ENCODE measurements at places on chromosomes 1 and 21.

DNA sequence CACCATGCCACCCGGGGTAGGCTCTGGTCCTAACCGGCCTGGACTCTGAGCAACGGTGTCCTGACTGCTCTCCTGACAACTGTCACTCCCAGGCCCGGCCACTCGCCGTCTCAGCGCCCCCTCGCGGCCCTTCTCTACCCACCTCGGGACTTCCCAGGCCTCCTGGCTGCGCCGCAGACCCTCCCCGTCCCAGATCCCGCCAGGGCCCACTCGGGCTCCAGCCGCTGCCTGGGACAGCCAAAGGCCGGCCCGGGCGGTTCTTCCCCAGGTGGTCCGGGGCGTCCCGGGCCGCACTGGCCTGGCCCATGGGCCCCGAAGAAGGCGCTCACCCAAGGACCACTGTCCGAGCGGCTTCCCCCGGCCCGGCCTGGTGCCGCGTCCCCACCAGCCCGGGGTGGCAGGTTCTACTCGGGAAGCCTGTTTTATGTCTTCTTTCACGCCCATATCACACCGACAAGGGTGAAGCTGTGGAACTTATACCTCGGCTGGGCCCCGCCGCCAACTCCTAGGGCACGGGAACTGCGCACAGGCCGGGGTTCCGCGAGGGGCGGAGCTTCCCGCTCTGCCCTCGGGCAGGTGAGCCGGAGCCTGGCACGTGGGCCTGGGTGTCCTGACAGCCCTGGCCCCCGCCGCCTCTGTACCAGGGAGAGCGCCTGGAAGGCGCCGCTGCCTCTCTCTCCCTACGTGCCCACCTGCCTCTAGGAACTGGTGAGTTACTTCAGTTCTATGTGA lies 138.3 kb downstream of the TTLL7 start:
- peak overlapping the region; percentile 63 for H3K4me3 ChIP-seq
- H3K4me1 ChIP-seq = peaks cover 10% of the 10 kb centered on the region
- no peaks in the 10 kb centered on the region for H3K36me3 ChIP-seq
- H3K27me3 ChIP-seq = no peaks in the 10 kb centered on the region
- peak; percentile 60 for DNase-seq
- H3K27ac ChIP-seq = peak overlapping the region; percentile 79

- no peak overlapping the region for H3K27ac ChIP-seq
- H3K36me3 ChIP-seq = no peaks in the 10 kb centered on the region
- no peak for DNase-seq
- H3K4me1 ChIP-seq = peaks cover 27% of the 10 kb centered on the region
- no peaks in the 10 kb centered on the region for H3K27me3 ChIP-seq
Measured at GRCh38 chr1:159071970-159072582, 4.5 kb downstream of the AIM2 start.

DNA sequence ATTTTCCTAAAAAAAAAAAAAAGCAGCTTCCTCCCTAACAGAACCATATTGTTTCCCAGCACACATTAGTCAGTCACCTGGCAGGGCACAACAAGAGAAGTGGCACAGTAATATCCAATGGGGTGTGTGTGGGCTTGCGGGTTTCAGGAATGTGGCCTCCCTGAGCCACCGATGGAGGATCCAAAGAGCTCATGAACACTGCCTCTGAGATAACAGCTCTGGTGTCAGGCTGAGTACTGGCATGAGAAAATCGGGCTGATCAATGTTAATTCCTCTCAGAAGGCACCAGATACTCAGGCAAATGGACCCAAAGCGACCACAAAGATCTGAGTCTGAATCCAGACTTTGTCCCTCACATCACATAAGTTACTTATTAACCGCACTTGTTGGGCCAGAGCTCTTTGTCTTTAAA lies 2.2 kb upstream of the LYPD8 start:
- no peaks in the 10 kb centered on the region for H3K4me1 ChIP-seq
- H3K27me3 ChIP-seq = no peaks in the 10 kb centered on the region
- no peak overlapping the region for H3K4me3 ChIP-seq
- no peak for DNase-seq
- H3K27ac ChIP-seq = no peak overlapping the region

- H3K27ac ChIP-seq = no peak overlapping the region
- H3K36me3 ChIP-seq = no peaks in the 10 kb centered on the region
- DNase-seq = no peak
- H3K27me3 ChIP-seq = no peaks in the 10 kb centered on the region
Measured at GRCh38 chr21:14814991-14815390, 249.8 kb downstream of the NRIP1 start.

DNA sequence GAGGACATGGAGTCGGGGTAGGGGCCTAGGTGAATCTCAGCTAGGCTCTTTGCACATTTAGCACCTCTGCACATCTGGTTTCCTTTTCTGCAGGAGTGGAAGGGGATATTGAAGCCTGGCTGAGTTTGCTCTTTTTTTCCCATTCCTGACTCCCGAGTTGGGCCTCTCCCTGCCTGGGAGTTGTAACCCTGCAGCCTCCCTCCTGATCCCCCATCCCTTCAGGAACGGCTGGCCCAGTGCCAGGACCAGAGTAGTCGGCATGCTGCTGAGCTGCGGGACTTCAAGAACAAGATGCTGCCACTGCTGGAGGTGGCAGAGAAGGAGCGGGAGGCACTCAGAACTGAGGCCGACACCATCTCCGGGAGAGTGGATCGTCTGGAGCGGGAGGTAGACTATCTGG lies 836 bp downstream of the OLFML3 start:
- H3K36me3 ChIP-seq = peaks cover 9% of the 10 kb centered on the region
- no peak overlapping the region for H3K4me3 ChIP-seq
- no peak overlapping the region for H3K27ac ChIP-seq

GRCh38 chr1:234205966-234206365 lies 167.3 kb upstream of the COA6 start:
- no peaks in the 10 kb centered on the region for H3K4me1 ChIP-seq
- no peak for DNase-seq
- H3K4me3 ChIP-seq = no peak overlapping the region
- peaks cover 4% of the 10 kb centered on the region for H3K27me3 ChIP-seq

DNA sequence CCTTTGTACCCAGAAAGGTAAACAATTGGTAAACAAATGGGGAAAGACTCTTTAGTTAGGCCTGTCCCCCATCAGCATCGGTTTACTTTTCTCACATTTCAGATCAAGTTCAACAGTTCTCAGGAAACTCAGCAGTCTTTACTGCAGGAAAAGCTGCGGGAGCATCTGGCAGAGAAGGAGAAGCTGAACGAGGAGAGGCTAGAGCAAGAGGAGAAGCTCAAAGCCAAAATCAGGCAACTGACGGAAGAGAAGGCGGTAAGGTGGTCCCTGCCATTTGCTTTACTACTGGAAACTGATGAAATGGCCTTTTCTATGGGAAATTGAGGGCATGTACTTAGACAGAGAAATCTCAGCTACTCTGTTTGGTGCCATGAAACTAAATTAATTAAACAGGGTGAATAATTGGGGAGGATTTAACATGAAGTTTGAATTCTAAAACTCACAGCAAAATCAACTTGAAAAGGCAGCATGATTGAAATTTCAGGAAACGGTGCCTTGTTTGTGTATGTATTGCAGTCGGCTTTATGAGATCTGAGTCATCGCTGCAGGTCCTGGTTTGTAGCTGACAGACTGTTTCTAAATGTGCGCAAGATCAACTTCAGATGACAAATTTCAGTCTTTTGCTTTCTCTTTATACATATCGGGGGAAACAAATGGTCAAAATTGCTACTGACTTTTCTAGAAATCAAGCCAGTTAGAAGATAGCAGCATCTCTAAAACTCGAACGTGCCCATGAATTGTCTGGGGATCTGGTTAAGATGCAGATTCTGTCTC lies 67.9 kb upstream of the EFHD2 start:
- H3K4me1 ChIP-seq = peaks cover 52% of the 10 kb centered on the region
- no peaks in the 10 kb centered on the region for H3K36me3 ChIP-seq
- no peak for DNase-seq
- peak overlapping the region; percentile 5 for H3K27ac ChIP-seq
- no peak overlapping the region for H3K4me3 ChIP-seq
- peaks cover 3% of the 10 kb centered on the region for H3K27me3 ChIP-seq

DNA sequence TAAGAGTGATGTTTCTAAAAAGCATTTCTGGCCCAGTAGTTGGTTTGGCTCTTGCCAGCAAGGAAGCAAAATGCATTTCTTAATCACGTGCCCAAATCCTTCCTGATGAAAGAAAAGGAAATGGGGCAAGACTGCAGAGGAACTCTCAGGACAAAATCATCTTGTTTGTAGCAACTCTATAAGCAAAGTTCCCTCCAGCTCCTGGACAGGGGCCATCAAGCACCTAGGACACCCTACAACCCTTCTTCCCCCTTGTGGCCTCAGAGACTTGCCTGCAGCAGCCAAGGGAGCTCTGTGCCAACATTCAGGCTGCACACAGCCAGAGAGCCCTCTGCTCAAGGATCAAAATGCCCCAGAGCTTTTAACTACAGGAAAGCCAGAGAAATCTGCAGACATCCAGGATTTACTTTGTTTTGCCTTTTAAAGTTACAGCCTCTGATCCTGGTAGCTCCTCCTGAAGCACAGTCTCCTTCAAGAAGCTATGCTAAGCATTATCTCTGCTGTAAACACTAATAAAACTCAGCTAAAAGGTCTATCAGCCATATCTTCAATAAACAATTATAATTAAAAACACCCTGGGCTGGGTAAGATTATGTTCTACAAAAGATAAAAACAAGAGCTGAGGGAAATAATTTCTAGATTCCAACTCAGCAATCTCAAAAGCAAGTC lies 105.0 kb downstream of the KIAA0319L start:
- peak overlapping the region; percentile 33 for H3K27ac ChIP-seq
- H3K4me1 ChIP-seq = peaks cover 22% of the 10 kb centered on the region
- H3K36me3 ChIP-seq = peaks cover 58% of the 10 kb centered on the region
- H3K27me3 ChIP-seq = no peaks in the 10 kb centered on the region

DNA sequence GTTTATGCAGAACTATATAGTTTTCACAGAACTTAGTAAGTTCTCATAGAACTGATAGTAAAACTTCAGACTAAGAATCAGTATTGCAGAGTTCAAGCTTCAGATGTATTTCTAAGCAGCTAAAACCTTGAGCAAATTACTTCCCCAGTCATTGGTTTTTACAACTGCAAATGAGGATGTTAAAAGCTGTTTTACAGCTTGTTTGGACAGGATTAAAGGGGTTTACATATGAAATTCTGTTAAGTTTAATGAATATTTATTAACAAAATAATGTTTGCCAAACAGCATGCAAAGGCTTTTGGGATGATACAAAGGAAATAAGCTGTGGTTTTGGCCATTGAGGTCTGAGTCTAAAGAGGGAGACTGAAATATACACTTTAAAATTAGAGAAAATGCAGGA lies 39.1 kb downstream of the CRB1 start:
- H3K36me3 ChIP-seq = no peaks in the 10 kb centered on the region
- H3K27me3 ChIP-seq = no peaks in the 10 kb centered on the region
- H3K4me1 ChIP-seq = no peaks in the 10 kb centered on the region
- H3K4me3 ChIP-seq = no peak overlapping the region
- no peak overlapping the region for H3K27ac ChIP-seq

GRCh38 chr1:203520315-203520714 lies 26.4 kb downstream of the OPTC start:
- no peak overlapping the region for H3K27ac ChIP-seq
- H3K4me1 ChIP-seq = no peaks in the 10 kb centered on the region
- peak; percentile 43 for DNase-seq
- no peak overlapping the region for H3K4me3 ChIP-seq
- no peaks in the 10 kb centered on the region for H3K36me3 ChIP-seq

DNA sequence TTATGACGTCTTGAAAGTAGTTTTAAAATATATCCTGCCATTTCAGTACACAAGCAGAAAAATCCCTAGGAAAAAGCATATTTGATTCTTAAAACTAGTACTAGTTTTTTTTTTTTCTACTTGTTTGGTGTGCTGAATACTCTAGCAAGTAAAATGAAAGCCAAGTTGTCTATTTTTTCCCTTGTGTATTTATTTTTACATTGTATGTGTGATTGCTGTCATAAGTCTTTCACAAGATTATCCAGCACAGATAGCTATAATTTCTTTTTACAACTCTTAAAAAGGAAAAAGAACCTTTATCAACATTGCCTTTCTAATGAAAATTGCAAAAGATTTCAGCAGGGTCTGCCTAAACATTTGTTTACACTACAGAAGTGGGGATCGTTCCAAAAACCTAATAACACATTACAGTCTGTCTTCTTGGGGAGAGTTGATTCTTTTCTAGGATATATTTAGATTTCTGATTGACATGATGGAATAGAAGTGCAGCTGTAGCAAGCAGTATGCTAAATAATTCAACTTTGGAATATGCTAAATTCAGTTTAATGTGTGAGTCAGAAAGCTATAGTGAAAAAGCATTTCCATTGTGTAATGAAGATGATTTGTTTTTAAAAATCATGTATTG lies 2.5 kb downstream of the DR1 start:
- peak overlapping the region; percentile 90 for H3K4me3 ChIP-seq
- H3K27ac ChIP-seq = no peak overlapping the region
- H3K27me3 ChIP-seq = no peaks in the 10 kb centered on the region
- peaks cover 21% of the 10 kb centered on the region for H3K4me1 ChIP-seq
- peaks cover 3% of the 10 kb centered on the region for H3K36me3 ChIP-seq

GRCh38 chr1:30419831-30420230 lies 303.6 kb downstream of the MATN1 start:
- no peak overlapping the region for H3K27ac ChIP-seq
- H3K4me3 ChIP-seq = no peak overlapping the region
- H3K4me1 ChIP-seq = no peaks in the 10 kb centered on the region
- no peak for DNase-seq
- H3K36me3 ChIP-seq = no peaks in the 10 kb centered on the region

DNA sequence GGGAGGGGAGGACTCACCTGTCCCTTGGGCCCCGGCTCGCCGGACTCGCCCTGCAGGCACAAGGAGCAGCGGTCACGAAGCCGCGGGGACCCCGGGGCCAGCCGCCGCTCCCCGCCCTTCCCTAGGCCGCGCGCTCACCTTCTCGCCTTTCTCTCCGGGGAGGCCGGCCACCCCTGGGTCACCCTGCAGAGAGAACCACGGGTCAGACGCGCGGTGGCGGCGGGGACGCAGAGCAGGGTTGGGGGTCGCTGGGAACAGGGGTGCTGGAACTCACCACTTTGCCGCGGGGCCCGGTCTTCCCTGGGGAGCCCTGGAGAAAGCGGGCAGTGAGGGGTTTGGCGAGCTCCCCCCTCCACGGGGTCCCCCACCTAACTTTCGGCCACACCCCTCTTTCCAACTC lies 13.3 kb downstream of the COL9A2 start:
- H3K27ac ChIP-seq = no peak overlapping the region
- no peak overlapping the region for H3K4me3 ChIP-seq
- no peaks in the 10 kb centered on the region for H3K27me3 ChIP-seq
- no peak for DNase-seq

GRCh38 chr1:85085417-85085816 lies 37.1 kb upstream of the MCOLN3 start:
- H3K4me1 ChIP-seq = no peaks in the 10 kb centered on the region
- no peaks in the 10 kb centered on the region for H3K36me3 ChIP-seq
- no peak overlapping the region for H3K4me3 ChIP-seq
